OCI-LY7 (cell line): ENCODE measurements at places on chromosomes 6 and 20. TPM values are rescaled to one million over a fixed set of nuclear protein-coding genes. Genes with fewer than 3 reads are reported as not detected.
A peak's percentile ranks its signal among the peaks of the same experiment; 100 is the strongest.

DNA sequence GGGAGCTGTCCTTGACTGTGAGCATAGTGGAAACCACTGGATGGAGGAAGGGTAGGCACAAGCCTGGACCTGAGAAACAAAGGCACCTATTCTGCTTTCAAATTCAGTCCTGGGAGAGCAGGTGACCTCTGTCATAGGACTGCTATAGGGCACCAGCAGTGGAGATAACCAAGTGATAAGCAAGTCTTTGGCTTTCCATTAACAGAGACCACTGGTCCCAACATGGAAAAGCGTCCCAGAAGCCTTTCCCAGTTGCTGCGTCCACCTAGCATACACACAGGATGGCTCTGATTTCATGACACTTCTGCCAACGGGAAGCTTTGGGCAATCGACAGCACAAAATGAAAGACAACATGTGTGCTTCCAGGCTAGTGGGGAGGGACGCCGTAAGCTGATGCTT lies 8.9 kb downstream of the SLC22A3 start:
- DNase-seq, result no peak

GRCh38 chr6:101393251-101393828 lies at the start of gene GRIK2:
GRIK2 (plus strand) TSS chr6:101393708.
- DNase-seq, result no peak

GRCh38 chr6:34531580-34532201 lies 24.4 kb downstream of the SPDEF start:
- peak; percentile 49 for DNase-seq

GRCh38 chr6:159966981-159967380 lies 1.9 kb upstream of the IGF2R start:
- DNase-seq, result no peak

- DNase-seq, result no peak
Measured at GRCh38 chr6:130697271-130697994, 129.8 kb upstream of the SMLR1 start.

DNA sequence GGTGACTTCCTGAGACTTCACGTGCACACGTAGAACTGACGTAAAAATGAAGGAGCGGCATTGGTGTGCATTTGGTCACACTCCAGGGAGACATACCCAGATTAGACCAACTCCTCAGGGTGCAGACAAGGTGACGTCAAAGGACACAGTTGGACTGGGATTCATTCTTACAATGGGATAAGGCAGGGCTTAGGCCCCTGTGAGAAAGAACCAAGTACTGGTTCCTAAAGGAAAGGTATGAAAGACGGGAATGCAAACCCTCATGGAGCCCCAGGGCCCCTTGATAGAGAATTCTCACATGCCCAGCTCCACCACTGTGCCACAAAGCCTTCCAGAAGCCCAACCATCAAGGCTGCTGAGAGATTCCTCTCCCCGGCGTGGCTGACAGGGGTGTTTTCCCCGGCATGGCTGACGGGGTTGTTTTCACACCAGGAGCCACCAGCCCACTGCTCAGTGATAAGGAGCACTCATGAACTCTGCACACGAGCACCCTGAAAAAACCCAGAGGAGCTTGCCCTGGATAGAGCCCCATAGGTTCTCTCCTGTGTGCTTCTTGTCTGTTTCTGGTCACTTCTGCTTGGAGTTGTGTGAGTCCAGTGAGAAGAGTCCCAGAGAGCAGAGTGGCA lies 90.1 kb downstream of the CAP2 start:
- no peak for DNase-seq

DNA sequence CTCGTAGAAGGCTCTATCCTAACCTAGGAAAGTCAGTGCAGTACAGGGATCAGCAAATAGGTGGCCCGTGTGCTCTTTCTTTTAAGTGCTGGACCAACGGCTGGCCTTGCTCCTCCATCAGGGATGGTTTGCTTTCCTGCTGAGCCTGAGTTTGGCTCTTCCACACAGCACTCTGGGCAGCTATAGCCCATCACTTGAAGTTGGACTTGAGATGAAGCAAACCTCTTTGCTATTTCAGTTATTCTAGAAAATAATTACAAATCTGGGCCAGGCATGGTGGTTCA lies 66.9 kb upstream of the KCNK16 start:
- no peak for DNase-seq

DNA sequence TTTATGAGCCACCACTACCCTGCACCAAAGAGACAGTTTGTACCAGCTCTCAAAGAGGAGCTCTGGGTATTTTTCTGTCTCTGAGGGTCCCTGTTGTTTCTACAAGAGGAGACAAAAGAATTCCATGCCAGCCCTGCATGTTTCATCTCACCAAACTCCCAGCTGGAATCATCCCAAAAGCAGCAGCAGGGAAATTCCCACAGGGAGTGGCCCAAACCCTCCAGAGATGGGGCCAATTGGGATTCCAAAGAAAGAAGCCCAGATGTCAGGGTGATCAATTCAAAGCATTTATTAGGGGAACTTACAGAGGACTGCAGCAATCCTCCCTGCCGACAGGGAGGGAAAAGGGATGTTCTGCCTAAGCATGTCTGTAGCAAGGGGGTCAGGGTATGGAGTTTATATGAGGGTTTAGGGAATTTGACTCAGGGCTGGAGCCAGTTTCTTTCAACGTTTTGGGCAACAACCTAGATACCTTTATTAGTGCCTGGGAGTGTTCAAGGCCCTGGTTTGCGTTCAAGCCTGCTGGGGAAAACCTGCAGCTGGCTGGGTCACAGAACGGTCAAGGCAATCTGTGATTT lies 47.2 kb downstream of the MUC22 start:
- DNase-seq, result no peak

- DNase-seq, result no peak
Measured at GRCh38 chr20:43508604-43509040, 1.1 kb downstream of the L3MBTL1 start.

DNA sequence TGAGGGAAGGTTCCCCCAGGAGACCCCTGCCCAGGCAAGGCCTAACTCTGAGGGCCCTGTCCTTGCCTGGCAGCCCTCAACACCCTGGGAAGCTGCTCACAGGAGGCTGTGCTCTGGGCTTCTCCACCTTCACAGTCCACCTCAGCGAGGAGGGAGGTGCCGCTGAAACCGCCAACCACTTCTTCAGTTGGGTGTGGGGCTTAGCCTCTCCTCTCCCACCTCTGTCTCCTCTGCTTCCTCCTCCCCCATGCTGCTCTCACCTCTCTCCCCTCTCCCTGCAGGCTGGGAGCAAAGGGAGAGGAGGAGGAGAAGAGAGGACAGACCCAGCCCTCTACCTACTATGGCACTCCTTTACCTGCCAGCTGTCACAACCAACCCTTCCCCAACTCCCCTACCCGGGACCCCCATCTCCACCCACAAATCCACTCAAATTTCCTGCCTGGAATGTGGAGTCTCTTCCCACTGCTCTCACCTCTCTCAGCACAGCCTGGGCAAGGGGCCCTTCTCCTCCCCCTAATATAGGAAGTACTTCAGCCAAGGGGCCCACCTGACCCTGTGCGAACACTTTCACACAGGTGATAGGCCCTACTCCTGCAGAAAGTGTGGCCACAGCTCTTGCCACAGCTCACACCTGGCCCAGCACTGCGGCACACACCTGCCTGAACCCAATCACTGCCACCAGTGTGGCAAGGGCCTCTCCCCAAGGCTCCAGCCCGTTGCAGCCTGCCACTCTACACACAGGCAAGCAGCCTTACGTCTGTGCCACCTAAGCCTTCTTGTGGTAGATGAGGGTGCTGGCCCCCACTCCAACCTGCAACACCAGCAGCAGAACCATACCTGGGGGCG lies 7.2 kb downstream of the RING1 start:
- DNase-seq, result no peak

DNA sequence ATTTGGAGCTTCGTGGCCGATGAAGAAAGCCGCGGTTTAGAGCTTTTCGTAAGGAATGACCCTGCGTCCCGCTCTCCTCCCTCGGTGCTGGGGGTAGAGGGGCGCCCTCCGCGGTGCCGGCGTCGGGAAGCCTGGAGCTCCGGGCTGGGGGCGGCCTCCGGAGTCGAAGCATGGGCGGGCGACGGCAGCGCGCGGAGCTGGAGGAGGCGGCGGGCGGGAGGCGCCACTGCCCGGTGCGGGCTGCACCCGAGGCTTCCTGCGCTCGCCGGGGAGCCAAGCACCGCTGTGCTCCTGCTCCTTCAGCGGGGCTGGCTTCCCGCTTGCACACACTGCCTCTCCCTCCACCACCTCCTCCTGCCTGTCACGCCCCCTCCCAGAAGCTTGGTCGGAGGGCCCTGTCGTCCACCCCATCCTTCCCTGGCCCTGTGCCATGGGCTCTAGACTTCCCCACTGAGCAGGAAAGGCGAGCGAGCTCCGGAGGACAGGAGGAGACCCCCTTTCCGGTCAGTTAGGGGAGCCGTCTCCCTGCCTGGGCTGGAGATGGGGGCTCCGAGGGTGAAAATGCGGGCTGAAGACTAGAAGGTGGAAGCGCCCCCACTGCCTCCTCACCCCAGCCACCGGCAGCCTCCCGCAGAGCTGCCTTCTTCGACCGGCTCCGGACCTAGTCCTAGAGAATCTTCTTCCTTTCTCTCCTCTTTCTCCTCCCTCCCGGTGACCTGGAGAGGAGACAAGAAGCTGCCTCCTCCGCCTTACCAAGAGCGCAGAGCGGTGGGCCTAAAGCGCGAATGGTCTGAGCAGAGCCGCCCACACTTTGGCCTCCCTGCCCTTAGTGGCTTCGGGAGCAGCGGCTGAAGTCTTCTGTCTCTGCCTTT lies 1.8 kb downstream of the CDH4 start:
- DNase-seq, result no peak

- DNase-seq, result no peak
Measured at GRCh38 chr6:74066168-74066871, 370.3 kb downstream of the CD109 start.

DNA sequence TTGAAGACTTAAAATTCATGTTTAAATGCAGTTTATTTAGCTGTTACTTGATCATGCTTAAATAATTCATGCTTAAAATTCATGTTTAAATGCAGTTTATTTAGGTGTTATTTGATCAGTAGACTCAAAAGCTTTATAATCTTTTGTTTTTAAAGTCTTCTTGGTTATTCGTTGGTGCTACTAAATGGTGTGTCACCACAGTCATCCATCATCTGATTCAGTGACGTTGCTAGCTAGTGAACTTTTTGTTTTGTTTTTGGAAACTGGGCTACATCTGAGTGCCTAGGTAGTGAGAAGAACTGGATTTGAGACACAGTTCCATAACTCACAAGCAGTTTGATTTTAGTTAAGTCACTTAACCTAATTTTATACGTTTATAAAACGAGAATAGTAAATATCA lies 20.9 kb downstream of the SCAF8 start:
- DNase-seq, result no peak

GRCh38 chr6:3278691-3279090 lies 19.9 kb downstream of the PSMG4 start:
- no peak for DNase-seq

GRCh38 chr6:27334141-27334540 lies 22.1 kb upstream of the POM121L2 start:
- DNase-seq, result no peak

GRCh38 chr6:28335564-28336283 lies at the start of gene ZSCAN31:
ZSCAN31 (minus strand) TSS chr6:28336148; CDS start chr6:28329683, 6,465 bp downstream.
- DNase-seq, result peak; percentile 44

GRCh38 chr6:82711105-82711827 lies 347.6 kb downstream of the TPBG start:
- no peak for DNase-seq

GRCh38 chr6:78243519-78243918 lies 590.7 kb downstream of the MEI4 start:
- DNase-seq, result no peak

DNA sequence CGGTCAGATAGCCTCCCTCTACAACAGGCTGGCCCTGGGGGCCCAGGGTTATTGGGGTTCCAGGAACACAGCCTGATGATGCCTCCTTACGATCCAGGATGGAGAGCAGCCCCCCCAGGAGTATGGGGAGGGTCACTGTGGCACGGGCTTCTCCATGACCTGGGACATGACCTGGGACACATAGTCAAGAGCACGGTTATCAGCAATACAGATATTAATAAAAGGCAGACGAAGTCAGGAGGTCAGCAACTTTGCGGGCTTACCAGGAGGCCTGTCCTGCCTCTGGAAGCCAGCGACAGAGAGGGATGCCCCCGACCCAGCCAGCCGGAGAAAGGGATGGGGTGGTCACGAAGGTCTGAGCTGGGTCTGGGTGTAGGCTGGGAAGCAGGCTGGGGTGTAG lies 795 bp downstream of the MMP24OS start:
- DNase-seq, result no peak

- no peak for DNase-seq
Measured at GRCh38 chr6:10184371-10185227, 230.3 kb downstream of the TFAP2A start.

DNA sequence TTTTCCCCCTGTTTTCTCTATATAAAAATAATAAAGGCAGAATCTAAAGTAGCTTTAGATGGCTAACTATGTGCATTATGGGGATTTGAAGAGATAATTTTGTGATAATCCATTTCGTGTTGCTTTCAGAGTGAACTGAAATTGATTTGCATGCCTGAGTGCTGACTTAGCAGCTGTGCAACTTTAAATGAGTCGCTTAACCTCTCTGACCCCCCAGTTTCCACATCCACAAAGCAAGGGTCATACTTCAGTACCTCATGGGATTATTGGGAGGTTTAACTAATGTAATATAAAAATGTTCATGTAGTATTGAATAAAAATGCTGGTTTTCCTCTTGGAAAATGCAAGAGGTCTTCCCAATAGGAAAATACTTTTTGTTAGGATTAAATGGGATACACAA lies 63.8 kb upstream of the FABP7 start:
- DNase-seq, result no peak

DNA sequence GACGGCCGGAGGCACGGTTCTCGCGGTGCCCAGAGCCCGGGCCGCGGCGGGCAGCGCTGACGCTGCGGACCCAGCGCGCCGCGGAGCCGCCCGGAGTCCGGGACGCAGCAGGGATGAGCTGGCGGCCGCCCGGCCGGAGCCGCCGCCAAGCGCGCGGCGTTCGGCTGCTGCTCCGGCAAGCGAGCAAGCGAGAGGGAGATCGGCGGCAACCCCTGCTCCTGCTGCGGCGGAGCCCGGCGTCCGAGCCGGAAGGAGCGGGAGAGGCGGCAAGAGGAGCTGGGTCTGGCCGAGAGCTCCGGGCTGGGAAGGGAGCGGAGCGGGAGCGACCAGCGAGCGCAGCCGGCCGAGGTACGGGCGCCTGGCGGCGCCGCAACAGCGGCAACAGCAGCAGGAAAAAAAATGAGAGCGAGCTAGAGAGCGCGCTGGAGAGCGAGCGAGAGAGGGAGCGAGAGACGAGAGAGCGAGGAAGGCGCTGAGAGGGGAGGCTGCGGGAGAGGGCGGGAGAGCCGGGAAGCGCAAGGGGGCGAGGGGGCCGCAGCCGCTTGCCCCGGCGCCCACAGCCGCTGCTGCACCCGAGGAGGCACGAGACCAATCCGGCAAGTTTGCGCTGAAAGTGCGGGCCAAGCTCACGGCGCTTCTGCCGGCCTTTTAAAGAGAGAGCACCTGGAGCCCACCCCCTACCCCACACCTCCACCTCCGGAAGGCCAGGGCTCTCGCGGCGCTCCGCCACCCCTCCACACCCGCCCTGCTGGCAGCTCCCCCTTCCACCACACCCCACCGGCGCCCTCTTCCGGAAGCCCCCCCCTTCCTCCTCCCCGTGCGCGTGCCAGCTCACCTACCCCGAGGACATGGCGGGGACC lies 496 bp downstream of the GRM4 start:
- peak; percentile 43 for DNase-seq

- no peak for DNase-seq
Measured at GRCh38 chr6:111096246-111096645, 8.9 kb downstream of the SLC16A10 start.

- DNase-seq, result no peak
Measured at GRCh38 chr6:107988570-107988969, 30.6 kb upstream of the SEC63 start.

The CST7 gene
- total RNA-seq, result not detected in 2 replicates

The EDN1 gene
- total RNA-seq, result not detected in 2 replicates

The C20orf144 gene
- 0.31 and 0.42 TPM in 2 replicates for total RNA-seq

The ARMH2 gene
- not detected in 2 replicates for total RNA-seq

The UST gene
- 3.4 and 4.1 TPM in 2 replicates for total RNA-seq

The FAM83D gene
- 32.6 and 32.9 TPM in 2 replicates for total RNA-seq

The RSPH4A gene
- total RNA-seq, result not detected in 2 replicates

The HTR1E gene
- not detected in 2 replicates for total RNA-seq

The LY86 gene
- 45.8 and 62.8 TPM in 2 replicates for total RNA-seq

The ANGPT4 gene
- total RNA-seq, result not detected in 2 replicates
